T-helper 1 cell (primary cell): ENCODE measurements at places on chromosomes 12 and 14.

DNA sequence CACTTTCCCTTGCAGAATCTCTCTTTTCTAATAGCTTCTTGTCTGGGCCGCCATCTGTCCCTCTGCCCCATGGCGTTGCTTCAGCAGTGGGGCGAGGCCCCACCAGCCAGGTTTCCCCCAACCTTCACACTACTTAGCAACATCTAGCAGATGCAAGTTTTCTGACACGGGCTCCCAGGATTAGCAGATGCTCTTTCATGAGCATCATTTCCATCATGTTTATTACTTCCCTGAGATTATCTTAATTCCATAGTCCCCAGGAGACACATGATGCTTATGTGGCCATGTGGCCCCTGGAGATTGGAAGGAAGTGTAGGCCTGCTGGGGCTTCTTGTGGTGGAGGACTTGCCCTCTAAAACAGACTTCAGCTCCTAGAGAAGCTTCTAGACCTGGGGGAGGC is 102.0 kb upstream of the MYL2 start:
- no peak for DNase-seq

- no peak for DNase-seq
Measured at GRCh38 chr14:69242311-69243224, 17.4 kb upstream of the GALNT16 start.

DNA sequence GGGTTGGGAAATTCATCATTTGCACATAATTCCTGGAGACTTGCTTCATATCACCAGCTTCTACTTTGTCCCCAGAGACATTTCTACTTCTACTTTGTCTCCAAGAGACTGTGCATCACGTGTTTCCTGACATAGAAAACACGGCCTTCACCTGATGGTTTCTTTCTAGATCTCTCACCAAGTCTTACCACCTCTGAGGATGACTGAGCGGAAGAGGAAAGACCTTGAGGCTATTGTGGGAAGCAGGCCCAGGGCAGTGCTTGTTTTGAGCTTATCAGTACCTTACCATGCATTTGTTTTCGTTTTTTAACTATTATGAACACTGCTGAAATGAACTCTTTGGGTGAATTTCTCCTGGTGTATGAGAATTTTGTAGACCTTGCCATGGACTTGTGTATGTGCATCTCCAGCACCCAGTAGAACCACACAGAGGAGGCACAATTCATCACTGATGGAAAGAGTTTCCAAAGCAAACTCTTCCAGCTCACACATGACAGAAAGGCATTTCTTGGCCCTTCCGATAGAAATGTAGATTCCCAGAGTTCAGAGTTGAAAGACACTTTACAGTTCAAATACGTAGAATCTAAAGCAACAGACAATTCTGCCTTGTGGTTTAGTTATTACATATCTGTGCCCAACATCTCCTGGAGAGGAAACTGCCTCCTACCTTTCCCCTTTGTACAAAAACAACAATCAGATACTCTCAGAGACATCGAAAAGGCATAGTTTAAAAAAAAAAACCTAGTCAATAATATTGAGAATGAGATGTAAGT is 434.7 kb downstream of the FUT8 start:
- DNase-seq: peak; percentile 65

GRCh38 chr12:116878567-116879508 is 2.4 kb downstream of the HRK start:
- no peak for DNase-seq

DNA sequence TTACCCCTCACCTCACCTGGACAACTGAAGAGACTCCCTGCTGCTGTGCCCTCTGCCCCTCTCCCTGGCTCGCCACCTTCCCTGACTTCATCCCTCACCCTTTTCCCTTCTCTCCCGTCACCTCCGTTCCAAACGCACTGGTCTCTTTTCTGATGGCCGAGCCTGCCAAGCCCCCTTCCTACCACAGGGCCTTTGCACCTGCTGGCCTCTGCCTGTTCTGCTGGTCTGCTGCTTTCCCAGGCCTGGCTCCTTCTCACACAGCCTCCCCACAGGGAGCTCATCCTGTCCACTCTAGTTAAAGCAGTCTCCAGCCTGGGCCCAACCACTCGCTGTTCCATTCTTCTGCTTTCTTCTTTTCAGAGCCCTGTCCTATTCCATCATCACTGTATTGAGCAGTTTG is 34.6 kb downstream of the RBM19 start:
- DNase-seq: no peak

DNA sequence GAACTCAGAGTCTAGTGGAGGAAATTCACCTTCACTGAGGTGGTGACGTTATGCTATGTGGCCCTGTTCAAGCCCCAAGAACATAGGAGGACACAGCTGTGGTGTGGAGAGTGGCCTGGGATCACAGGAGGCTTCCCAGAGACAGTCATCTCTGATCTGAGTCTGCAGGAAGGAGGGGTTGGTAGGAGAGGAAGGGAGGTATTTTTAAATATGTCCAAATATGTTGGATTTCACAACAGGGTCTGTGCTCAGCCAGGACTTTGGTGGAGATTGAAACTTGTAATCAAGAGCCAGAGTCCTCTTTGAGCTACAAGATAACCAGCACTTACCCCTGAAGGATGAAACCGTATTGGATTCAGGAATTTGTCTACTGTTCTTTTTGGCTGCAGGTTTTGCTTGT is 26.4 kb upstream of the MED13L start:
- DNase-seq: no peak

- DNase-seq: no peak
Measured at GRCh38 chr12:16421806-16422205, 74.4 kb downstream of the MGST1 start.

DNA sequence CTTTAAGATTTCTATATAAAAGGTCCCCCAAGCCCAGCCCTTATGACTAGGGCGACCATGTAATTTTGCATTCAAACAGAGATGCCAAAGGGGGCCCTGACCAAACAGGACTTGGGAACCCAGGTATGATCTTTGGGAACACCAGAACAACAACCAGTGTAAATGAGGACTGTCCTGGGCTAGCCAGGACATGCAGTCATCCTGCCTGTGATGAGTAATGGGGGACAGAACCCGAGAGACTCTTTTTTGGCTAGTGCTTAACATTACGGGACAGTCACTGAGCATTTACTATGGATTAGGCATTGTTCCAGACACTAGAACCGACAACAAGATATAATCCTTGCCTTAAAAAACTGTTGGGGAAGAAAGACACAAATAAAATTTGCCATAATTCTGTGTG is 337.3 kb downstream of the CACNA1C start:
- no peak for DNase-seq

DNA sequence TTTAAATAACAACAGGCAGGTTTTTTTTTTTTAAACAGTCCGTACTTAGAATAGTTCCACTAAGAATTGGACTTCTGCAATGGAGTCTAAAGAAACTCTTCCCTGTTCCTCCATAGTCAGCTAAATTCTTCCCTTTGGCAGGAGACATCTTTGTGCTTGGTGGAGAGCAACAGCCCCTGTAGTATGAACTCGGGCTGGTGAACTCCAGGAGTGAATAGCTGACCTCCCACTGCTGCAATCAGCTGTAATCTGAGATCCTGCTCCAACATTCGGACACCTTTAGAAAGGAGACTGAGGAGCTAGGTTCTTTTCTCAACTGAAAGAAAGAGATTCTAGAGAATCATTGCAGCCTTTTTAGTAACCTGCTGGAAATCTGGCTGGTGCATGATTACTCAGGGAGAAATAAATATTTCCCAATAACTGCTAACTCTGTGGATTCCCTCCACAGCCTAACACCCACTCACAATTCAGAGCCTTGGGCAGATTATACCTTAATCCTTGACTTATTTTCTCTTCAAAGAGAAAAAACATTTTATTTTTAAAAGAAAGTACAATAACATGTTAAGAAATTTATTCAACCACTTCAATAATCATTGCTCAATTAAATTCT is 25.6 kb upstream of the DBX2 start:
- no peak for DNase-seq

DNA sequence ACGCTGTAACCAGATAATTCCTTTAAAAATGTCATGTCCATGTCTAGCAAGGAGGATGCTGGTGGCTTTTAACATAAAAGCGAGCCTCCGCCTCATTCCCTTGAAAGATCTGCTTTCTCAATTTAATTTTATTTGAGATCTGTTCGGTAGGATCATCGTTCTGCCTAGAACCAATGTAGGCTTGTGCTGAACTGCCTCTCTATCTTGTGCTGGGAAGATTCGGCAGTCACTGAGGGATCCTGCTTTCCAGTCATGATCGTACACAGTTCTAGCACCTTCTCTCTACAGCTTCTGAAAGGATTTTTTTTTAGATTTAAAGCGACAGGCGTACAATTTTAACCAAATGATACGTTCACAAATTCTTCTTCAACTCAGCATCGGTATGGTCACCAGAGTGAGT is 54.3 kb downstream of the PEBP1 start:
- no peak for DNase-seq

DNA sequence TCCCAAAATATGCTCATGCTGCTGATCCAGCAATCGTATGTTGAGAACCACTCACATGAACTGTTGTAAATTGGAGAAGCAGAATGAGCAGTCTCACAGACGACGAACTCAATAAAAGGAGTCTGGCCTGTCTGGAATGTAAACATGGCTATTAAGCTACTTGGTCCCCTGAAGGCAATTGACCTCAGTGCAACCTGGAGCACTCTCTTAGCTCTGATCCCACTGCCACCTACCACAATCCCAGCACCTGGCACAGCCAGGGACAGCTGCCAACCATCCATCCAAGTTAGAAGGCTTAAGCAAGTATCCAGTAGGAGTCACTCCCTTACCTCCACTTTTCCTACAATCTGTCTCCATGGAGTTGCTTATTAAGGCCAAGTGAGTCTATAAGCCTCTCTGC is 406.9 kb upstream of the CLEC14A start:
- DNase-seq: no peak

GRCh38 chr12:43290836-43291235 is 261.2 kb downstream of the ADAMTS20 start:
- DNase-seq: no peak

DNA sequence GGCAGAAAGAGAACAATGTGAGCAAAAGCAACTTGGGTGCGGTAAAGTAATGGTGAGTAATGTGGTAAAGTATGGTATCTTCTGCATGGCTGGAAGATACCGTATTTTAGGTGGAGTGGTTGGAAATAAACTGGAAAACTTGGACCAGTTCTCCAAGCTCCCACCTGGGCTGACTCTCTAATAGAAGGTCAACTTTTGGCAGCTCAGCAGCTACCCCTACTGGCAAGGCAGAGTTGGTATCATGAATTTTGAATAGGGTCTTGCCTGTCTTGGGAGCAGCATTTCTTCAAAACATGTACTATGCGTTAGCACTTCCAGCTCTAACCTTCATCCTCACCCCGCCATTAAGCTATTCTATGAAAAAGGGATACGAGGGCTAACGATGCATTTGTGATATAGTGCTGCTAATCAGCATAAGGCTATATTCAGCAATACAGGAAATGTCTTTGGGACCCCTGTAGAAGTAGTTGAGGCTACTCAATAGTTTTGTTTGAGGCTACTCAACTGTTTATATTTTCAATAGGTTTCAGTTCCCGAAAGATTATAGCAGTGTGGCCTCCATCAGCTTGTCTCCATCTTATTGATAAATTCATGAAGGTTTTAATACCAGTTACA is 276.3 kb upstream of the FAR2 start:
- no peak for DNase-seq

DNA sequence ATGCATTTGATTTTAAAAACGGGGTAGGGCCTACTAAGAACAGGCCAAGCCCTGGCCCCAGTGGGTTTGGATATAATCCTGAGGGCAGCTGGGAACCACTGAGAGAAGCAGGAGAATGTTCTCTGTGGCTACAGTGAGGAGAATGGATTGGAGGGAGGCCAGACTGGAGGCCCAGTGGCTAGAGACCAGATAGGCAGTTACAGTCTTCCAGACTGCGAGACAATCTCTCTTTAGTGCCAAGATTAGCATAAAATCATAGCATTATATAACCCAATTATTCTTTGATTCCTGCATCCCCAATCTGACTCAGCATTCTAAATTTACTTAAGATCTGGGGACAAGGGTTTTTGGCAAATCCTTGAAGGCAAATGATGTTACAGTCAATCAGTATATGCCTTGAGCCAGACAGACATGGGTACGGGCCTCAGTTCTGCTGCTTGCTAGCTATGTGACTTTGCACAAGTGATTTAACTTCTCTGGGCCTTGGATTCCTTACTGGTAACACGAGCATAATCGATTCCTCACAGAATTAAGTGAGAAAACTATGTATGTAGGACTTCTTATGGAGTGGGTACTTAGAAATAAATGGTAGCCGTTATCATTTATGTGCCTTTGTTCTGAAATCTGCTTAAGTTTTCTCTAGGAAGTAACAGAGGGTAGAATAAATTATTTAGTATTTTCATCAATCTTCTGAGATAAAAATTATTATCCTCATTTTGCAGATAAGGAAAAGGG is 18.3 kb downstream of the NINJ2 start:
- no peak for DNase-seq
